ENCODE measurements at places on chromosomes 2 and 18.

GRCh38 chr18:55983433-55983832, 395.4 kb upstream of the TCF4 start:
- DNase-seq, result no peak

- DNase-seq, result no peak
Measured at GRCh38 chr2:239630618-239631286, 229.9 kb upstream of the HDAC4 start.

DNA sequence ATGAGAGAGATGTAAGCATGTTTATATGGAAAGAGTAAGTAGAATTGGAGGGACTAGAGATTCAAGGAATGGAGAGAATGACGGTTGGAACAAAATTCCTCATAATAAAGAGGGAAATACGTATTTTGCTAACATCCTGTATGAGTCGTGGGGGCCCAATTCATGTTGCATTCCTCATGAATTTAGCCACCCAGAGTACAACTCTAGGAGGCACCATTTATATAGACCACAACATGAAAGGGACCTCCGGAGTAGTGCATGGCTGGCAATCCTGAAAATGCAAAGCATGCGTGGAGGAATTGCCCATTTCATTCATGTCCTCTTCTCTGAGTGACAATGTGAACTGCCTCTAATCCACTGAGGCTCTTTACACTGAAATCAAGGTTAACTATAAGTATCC, 168.2 kb downstream of the ZEB2 start:
- DNase-seq, result no peak

- no peak for DNase-seq
Measured at GRCh38 chr2:105790461-105791149, 45.9 kb downstream of the NCK2 start.

DNA sequence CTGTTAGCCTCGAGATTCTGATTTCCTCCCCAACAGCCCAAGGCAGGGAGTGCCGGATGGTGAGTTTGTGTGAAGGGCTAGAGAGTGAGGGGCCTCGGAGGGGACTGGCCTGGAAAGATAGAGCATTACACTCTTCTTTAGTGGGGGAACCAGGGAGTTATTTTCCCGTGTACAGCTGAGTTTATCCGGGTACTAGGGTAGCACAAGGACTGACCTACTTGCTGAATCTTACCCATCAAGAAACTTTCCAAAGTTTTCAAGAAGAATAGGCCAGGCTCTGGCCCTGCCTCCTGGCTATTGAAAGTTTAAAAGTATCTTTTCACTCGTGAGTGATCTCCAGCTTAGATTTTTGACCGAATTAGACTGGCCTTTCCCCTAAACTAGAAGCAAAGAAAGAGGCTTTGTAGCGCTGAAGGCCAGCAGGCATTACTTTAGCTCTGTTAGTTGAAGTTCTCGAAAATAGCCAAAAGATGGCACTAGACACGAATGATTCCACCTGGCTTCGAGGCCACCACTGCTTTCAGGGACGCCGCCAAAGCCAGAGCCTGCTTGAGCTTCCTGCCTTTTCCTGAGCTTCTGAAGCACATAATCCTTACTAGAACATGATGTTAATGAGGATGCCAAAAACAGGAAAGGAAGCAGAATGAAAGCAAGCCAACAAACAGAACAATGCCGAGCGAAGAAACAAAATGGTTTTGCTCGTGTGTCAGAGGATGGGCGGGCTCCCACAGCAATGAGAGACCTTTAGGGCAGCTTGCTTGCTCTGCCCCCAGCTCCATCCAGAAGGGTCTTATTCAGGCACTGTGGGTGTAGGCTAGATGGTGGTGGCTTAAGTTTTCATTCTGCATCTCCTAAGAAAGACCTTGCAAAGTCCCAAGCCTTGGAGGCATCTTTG, 55.8 kb downstream of the TSN start:
- DNase-seq, result no peak

- no peak for DNase-seq
Measured at GRCh38 chr18:26840965-26841364, 24.5 kb downstream of the AQP4 start.

- DNase-seq, result no peak
Measured at GRCh38 chr18:59865241-59865986, 34.4 kb upstream of the PMAIP1 start.

- DNase-seq, result no peak
Measured at GRCh38 chr2:117086943-117087250, 727.6 kb upstream of the DDX18 start.

GRCh38 chr18:57431467-57432080, 3.6 kb upstream of the ONECUT2 start:
- DNase-seq, result no peak

GRCh38 chr2:71811157-71811556, 336.5 kb downstream of the CYP26B1 start:
- DNase-seq, result no peak

- peak; percentile 76 for DNase-seq
Measured at GRCh38 chr2:102057502-102058292, 65.9 kb downstream of the IL1R2 start.

- DNase-seq, result no peak
Measured at GRCh38 chr2:150903055-150903454, 358.6 kb downstream of the RBM43 start.

GRCh38 chr2:119736021-119736420, 23.7 kb upstream of the PTPN4 start:
- no peak for DNase-seq

- no peak for DNase-seq
Measured at GRCh38 chr2:157107877-157108276, 149.6 kb upstream of the GALNT5 start.

DNA sequence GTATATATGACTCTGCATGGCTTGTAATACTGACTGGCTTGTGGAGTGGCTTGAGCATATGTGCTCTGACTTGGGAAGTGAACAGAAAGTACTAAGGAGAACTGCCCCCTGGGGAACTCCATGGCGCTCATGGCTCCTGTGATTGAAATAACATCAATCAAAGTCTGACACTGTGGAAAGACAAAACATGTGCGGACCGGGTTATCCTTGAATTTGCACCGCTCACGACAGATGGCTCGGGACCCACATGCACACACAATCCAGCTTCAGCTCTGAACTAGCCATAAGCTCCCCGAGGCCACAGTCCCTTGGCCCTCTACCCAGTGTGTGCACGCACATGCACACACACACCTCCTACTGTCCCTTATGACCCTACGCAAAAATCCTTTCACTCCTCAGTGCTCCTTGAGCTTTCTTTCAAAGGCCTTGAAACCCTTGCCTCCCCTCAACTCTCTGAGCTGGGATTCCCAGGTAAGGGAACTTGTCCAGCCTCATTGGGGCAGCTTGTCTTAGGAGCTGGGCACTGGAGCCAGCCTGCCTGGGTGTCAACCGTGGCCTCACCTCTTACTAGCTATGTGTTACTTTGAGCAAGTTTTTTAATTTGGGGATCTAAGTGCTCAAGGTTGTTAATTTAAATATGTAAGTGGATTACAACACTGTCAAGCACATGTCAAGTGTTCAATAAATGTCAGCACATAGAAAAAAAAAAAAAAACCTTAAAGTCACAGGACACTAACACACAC, 43.6 kb downstream of the MRPS5 start:
- no peak for DNase-seq

- DNase-seq, result no peak
Measured at GRCh38 chr2:177603181-177603580, 210.6 kb downstream of the AGPS start.

DNA sequence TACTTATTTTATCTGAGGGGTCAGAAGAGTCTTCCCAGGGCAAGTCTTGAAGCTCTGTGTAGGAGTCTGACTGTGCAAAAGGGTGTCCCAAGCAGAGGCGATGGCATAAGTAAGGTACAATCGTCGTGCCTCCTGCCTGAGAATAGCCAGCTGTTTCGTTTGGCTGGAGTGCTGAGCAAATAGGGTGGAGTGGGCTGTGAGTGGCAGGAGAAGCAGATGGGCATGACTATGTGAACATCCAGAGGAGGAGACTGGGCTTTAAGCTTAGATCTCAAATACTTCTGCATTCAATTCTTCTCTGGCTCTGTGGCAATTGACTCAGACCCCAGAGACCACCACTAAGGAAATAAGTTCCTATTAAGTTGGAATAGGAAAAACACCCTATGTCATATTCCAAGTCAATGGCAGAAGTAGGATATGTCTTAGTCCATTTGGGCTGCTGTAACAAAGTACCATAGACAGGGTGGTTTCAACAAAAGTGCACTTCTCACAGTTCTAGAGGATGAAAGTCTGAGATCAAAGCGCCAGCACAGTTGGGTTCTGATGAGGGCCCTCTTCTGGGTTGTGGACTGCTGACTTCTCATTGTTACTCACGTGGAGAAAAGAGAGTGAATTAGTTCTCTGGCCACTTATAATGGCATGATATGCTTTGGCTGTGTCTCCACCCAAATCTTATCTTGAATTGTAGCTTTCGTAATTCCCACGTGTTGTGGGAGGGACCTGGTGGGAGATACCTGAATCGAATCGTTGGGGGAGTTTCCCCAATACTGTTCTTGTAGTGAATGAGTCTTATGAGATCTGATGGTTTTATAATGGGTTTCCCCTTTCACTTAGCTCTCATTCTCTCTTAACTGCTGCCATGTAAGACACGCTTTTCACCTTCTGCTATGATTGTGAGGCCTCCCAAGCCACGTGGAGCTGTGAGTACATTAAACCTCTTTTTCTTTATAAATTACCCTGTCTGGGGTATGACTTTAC, 120.2 kb downstream of the LPIN1 start:
- DNase-seq, result peak; percentile 18

- DNase-seq, result no peak
Measured at GRCh38 chr2:207695293-207695692, 16.1 kb upstream of the CCNYL1 start.

DNA sequence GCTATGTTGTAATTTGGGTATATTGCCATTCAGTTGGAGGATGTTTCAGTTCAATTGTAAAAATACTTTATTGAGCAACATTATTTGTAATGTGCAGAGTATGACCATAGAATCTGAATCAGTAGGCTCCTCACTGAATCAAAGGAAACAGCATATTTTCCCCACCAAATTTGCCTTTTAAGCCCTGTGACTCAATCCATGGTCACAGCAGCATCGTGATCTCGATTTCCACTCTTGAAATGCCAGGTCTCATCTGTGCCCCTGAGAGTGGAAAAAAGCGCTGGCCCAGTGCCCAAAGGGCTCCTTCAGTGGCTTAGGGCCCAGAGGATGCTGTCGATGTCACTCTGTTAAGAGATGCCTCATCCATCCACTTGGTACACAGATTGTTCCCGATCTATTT, 57.5 kb downstream of the FHOD3 start:
- DNase-seq, result peak; percentile 33

GRCh38 chr18:49968644-49969309, 155.4 kb upstream of the ACAA2 start:
- DNase-seq, result no peak

- DNase-seq, result no peak
Measured at GRCh38 chr2:144630459-144631215, 110.7 kb upstream of the ZEB2 start.

- DNase-seq, result no peak
Measured at GRCh38 chr2:156448766-156449165, 12.6 kb downstream of the GPD2 start.

DNA sequence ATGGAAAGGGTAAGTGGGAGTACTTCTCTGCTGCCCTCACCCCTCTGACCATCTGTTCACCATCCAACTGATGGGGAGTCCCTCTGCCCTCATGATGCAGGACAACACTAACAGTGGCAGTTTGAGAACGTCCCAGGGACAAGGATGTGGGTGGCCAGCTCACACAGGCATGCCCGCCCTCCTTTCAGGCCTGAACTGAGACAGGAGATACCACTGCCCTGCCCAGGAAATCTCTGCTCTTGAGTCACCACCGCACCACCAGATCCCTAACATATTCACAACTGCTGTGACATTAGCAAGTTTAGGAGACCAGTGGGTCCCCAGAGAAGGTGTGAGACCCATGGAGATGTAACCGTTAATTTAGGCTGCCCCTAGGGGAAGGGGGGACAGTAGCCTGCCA, 66.2 kb downstream of the TRAPPC8 start:
- no peak for DNase-seq

DNA sequence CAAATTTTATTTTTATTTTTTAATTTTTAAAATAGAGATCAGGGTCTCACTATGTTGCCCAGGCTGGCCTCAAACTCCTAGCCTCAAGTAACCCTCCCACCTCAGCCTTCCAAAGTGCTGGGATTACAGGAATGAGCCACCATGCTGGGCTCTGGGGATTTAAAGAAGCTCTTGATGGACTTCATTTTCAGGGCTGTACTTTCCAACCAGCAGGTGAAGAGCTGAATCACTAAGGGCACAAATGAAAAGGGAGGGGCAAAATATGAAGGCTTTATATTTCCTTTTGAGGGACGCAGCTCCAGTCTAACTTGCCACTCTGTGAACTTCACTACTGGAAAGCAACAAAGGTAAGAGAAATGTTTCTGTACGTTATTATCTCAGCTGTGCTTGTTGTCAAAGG, at the start of gene SERPINB11:
SERPINB11 (plus strand) TSS at position 301 of the 400 bp plus-strand sequence. CDS start 7,234 bp downstream, outside the sequence.
- DNase-seq, result no peak

DNA sequence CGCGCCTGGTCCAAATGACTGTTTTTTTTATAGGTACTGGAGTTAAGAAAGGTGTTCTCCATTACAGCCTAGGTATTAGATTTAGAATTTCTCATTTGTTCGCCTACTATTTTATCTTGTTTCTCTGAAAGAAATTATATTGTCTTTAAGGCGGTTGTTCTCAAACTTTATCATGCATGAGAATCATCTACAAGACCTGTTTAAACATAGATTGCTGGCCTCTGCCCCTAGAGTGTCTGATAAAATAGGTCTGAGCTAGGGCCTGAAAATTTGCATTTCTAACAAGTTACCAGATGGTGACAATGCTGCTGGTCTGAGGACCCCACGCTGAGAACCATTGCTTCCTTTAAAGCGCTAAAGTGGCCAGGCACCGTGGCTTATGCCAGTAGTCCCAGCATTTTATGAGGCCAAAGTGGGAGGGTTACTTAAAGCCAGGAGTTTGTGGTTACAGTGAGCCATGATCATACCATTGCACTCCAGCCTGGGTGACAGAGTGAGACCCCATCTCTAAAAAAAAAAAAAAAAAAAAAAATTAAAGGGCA, 34.0 kb upstream of the RNF138 start:
- no peak for DNase-seq

DNA sequence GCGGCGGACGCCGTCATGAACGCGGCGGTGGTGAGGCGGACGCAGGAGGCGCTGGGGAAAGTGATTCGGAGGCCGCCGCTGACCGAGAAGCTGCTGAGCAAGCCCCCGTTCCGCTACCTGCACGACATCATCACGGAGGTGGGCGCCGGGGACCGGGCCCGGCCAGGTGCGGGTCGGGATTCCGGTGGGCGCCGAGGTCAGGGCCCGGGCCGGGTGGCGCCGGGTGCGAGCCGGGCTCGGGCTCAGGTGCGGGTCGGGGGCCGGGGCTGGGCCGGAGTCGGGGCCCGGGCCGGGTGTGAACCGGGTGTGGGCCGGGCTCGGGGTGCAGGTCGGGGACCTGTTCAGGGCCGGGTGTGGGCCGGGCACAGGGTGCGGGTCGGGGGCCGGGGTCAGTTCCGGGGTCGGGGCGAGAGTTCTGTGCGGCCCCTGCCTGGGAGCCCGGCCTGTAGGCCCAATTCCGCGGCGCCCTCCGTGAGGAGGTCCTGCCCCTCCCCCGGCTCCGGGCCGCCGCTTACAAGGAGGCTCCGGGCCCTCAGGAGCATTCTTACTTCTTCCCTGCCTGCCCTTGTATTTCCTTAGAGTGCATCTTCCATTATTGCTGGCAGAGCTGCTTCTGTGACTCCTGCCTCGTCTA, 447 bp downstream of the TRAF3IP1 start:
- DNase-seq, result no peak

GRCh38 chr18:63177919-63178821, 141.4 kb downstream of the BCL2 start:
- no peak for DNase-seq

- DNase-seq, result no peak
Measured at GRCh38 chr18:13374096-13374467, 155.5 kb downstream of the LDLRAD4 start.

Data from stimulated activated CD4-positive, alpha-beta T cell treated with anti-CD3 and anti-CD28 coated beads, Interleukin-1b, Interleukin-23, amount 100 ng/mL, for 48 hours (primary cell).